ENCODE measurements at places on chromosomes 16 and 17.

GRCh38 chr16:67459861-67460150 is 21.2 kb downstream of the ATP6V0D1 start:
- DNase-seq = no peak

DNA sequence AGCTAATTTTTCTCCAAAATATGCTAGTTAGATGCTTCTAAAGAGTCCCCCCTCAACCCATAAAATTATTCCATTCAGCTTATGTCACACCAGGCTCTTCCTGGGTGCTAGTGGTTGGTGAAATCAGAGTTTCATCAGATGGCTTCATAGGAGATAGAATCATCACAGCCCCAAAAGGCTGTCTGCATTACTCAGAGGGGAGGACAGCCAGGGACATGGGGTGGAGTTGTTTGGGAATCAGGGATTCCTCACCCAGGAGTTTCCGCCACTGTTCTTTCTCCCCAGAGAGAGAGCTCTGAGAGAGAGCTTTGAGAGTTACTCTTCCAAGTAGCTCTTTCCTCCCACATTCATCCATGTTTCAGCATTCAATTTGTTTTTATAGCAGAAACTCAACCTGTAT is 288 bp upstream of the KRT34 start:
- no peak for DNase-seq

DNA sequence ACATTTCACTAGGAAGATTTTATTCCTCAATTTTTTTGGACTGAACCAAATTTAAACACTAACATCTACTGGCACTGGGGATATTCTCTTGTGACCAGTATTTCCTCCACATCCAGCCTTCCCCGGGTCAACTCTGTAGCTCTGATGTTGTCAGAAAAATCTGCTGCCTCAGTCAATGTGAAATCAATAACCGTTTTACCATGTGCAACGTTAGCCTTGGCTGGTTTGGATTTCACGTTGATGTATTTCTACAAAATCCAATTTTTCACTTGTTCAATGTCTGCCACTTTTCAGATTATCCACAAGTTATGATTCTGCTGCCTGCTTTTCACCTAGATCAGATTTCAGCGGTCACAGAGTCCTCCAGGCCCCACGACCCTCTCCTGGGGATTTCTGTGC is 7.1 kb downstream of the SGCA start:
- DNase-seq = no peak

DNA sequence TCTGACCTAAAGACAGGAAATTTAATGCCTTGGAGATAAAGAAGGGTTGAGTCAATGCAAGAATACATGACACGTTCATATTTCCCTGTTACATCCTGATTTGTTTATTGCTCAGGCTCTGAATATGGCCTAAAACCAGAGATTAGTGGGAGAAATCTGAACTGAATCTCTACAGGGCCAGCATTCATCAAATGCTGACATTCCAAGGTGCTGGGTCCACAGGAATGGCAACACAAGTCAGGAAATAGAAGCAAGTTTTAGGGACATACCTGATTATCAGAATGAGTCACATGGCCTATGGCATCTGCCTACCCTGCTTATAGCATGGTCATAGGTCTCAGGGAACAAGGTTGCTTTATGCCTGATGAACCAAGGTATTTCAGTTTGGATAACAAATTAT is 117.4 kb upstream of the CES5A start:
- no peak for DNase-seq

GRCh38 chr17:17494499-17494869 is 1.7 kb downstream of the RASD1 start:
- no peak for DNase-seq

DNA sequence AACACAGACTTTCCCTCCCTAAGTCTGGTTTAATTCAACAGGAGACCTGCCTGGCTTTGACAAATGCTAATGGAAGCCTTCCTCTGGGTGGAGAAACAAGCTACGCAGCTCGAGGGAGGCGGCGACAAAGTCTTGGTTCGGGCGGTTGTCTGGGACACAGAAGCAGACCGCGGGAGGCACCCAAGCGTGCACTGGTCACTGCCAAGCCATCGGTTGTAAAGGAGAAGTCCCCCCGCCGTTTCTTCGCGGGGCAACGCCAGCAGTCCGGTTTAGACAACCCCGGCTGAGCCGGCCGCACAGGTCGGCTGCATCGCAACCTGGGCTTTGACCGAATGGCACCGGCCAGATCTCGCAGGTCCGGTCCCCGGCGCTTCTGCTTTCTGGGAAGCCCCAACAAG is 586 bp downstream of the GLYR1 start:
- peak; percentile 77 for DNase-seq

DNA sequence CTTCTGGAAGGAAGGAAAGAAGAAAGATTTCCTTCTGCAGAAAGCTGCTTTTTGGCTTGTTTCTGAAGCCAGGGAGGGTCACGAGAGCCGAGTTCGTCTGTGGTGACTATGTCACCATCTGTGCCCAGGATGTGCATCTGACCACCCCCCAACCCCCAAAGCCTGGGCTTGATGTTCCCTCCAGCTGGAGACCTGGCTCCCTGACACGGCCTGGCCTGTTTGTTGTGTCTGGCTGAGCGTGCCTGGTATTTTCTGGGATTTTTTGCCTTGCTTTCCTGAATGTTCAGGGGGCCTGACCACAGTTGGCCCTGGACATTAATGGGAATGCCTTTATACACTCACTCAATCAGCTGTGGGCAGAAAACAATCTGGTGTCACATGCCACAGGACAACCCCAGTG is 38.9 kb downstream of the LGALS9 start:
- DNase-seq = no peak

DNA sequence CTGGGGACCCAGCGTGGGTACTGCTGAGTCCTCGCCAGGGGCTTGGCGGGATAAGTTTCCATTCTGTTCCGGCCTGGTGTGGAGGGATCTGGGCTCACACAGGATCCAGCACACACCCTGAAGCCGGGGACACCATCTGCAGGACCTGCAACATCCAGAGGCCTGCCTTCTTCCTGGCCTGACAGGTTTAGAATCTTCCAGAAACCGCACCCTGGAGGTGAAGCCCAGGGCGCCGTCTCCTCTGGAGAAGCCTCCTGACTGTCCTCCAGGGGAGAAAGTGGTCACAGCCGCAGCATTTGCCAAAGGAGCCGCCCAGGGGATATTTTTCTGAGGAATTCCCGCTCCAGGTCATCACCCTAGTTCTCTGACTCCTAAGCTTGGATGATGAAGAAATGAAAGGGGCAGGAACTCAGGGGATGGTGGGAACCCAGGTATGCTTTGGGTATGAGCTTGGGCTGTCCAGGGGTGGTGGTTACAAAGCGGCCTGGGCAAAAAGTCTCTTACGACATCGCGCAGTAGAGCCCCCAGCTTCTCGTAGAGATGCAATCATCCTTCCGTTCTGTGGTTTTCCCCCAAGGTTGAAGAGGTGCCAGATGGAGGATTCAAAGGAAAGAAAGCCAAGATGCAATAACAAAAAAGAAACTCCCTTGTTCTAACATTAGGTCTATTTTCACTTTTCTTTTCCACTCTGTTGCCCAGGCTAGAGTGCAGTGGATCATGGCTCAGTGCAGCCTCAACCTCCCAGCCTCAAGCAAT is 9.1 kb upstream of the CRISPLD2 start:
- DNase-seq = no peak

GRCh38 chr17:16377941-16378341 is 3.0 kb upstream of the UBB start:
- DNase-seq = no peak

DNA sequence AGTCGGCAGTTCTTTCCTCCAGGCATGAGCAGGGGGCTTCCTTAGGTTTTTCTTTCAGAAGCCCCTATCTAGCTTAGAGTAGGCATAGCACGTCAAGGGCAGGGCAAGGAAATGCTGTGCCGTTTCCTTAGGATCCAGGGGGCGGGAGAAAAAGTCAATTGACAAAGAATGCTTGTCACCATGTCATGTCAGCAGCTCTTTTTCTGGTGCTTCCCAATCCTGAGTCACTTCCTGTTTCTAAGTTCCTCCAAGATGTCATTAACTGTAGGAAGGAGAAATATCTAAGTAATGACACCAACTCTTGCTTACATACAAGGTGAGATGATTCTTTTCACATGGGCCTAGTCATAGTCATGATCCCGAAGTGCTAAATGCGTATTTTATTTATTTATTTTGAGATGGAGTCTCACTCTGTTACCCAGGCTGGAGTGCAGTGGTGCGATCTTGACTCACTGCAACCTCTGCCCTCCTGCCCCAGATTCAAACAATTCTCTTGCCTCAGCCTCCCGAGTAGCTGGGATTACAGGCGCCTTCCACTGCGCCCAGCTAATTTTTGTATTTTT is 35.2 kb downstream of the GJC1 start:
- DNase-seq = peak; percentile 18

- no peak for DNase-seq
Observed at GRCh38 chr17:65191811-65192740, 54.9 kb downstream of the RGS9 start.
